Transverse colon (tissue), 4 donors: ENCODE measurements at places on chromosomes 12 and 14. TPM values are rescaled to one million over a fixed set of nuclear protein-coding genes. Genes with fewer than 3 reads are reported as not detected.
A peak's percentile ranks its signal among the peaks of the same experiment; 100 is the strongest.

DNA sequence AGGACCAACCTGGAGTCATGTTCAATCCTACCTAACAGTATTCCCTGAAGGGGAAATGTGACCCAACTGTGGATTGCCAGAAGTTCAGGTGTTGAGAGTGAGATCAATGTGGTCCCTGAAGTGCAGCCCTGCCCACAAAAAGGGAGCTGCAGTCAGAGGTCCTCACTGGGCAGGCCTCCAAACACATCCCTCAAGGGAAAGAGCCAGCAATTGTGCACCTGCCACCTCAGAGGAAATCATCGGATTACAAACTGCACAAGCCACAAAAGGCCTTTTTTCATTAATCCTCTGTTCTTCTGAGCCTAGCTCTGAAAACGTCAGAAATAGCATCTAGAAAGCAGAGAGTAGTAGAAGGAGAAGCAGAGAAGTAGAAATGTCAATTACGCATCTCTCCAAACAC is 10.8 kb upstream of the MDM1 start:
- no peak for DNase-seq

GRCh38 chr14:76955575-76956315 is 72.8 kb downstream of the IRF2BPL start:
- no peak for DNase-seq

GRCh38 chr14:76484355-76484754 is 108.4 kb downstream of the ESRRB start:
- DNase-seq = no peak

- DNase-seq = no peak
Observed at GRCh38 chr12:105805730-105806399, 332.9 kb downstream of the NUAK1 start.

GRCh38 chr12:93729934-93730333 is 52.8 kb downstream of the CRADD start:
- DNase-seq = no peak

- no peak for DNase-seq
Observed at GRCh38 chr12:70265132-70265531, 21.9 kb downstream of the CNOT2 start.

DNA sequence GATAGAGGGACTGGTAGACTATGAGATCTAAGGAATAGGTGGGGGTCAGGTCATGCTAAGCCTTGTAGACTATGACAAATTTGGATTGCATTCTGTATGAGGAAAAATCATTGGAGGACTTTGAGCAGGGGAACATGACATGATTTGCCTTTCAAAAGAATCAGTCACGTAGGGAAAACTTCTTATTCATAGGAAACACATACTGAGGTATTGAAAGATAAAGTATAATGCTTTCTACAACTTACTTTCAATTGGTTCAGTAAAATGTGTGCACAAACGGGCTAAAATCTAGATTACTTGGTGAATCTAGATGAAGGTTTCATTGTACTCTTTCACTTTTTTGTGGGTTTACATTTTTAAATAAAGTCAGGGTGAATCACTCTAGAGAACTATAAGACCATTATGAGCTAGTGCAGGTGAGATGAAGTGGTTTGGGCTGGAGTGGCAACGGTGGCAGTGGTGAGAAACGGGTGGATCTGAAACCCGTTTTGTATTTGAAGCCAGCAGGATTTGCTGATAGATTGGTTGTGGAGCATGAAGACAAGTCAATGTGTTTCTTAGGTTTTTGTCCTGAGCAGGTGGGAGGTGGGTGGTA is 6.7 kb downstream of the BBS10 start:
- DNase-seq = no peak

- peak; percentile 21 for DNase-seq
Observed at GRCh38 chr14:59897757-59898383, 22.1 kb upstream of the LRRC9 start.

DNA sequence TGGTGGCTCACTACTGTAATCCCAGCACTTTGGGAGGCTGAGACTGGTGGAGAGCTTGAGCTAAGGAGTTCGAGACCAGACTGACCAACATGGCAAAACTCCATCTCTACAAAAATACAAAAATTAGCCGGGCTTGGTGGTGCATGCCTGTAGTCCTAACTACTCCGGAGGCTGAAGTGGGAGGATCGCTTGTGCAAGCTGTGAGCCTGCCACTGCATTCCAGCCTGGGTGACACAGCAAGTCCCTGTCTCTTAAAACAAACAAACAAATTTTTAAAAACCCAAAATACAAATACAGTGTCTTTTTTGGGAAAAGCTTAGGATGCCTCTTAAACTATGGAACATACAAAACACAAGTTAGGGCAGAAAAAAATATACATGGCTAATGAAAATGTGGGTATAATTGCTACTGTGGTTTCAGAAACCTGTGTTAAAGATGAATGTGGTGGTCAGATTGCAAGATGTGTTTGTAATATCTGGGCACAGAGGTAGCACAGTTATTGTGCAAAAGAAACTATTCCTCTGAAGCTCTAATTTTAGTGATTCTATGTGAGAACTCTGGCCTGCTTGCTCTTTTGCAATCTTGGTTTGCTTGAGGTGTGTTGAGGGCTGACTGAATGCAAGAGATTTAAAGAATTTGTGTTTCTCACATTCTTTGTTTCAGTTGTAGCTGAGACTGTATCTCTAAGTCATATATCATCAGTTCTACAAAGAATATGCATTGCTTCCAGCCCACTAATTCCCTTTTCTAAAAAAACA is 3.9 kb upstream of the HSPA2 start:
- no peak for DNase-seq

- peak; percentile 68 for DNase-seq
Observed at GRCh38 chr12:89384050-89384758, 31.9 kb upstream of the DUSP6 start.

GRCh38 chr14:105050551-105050897 is 14.7 kb downstream of the GPR132 start:
- DNase-seq = peak; percentile 79

- DNase-seq = peak; percentile 91
Observed at GRCh38 chr12:88035271-88035906, 6.2 kb upstream of the C12orf50 start.

DNA sequence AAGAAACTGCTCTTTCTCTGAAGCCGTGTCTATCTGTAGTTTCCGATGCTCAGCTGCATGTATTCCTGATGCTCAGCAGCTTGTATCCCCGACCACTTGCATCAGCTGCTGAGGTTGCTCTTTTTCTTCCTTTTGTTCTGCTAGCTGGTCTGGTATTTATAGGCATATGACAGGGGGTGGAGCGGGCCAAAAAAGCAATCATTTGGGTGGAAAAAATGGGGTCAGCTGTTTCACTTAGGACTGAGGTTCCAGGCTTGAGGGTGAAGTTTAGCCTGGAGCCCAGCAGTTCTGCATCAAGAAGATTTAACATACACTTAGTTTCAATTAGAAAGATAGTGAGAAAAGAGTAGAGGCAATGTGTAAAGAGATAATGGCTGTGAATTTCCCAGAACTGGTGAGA is 23.6 kb upstream of the AMN1 start:
- DNase-seq = no peak

- DNase-seq = peak; percentile 23
Observed at GRCh38 chr14:68285421-68286179, 466.0 kb downstream of the RAD51B start.

DNA sequence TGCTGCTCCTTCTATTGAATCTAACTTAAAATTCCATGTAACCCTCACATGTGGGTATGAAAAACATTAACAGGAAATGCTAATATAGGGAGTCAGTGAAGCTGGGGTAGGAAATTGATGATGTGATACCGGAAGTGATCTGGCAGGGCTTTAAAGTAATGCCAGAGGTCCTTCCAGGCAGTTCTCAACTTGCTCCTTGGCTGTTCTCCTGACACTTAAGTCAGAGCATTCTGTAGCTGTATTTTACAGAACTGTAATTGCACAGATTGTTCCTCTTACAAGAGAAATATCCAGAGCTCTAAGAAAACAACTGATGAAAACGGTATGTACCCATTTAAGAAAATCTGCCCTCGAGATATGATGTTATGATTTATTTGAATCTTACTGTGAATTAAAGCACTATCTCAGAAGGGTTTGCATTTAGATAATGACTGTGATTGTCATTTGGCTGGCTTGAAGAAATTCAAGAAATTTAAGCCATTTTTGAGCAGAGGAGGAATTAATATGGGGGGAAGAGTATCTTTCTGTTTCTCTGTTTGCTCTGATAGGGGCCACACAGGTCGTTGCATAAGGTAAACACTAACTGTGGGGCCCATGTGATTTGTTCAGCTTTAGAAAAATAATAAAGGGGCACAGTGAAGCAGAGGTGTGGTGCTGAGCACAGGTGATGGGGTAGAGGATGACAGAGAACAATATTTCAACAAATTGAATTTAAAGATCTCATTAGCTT is 88.4 kb downstream of the BBS10 start:
- no peak for DNase-seq

DNA sequence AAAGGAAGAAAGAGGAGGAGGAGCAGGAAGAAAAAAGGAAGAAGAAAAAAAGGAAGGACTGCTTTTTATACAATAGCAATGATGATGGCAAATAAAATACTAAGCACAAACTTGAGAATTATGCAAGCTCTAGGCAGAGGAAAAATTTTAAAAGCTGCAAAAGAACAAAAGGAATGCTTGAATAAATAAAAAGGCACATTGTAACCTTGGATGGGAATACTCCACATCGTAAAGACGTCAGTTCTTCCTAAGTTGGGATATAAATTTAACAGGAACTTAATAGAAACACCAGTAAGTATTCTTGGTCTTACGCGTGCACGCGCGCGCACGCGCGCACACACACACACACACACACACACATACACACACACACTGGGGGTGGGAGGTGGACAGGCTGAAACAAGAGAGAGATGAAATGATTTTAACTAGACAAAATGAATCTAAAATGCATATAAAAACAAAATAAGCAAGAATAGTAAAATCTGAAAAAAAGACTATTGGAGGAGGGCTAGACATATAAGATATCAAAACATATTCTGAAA is 43.0 kb downstream of the SERPINA3 start:
- no peak for DNase-seq

GRCh38 chr12:21523148-21523547 is 2.9 kb upstream of the SPX start:
- no peak for DNase-seq

- no peak for DNase-seq
Observed at GRCh38 chr14:101097109-101097793, 193.7 kb upstream of the RTL1 start.

GRCh38 chr14:72516936-72517700 is 376.8 kb downstream of the DPF3 start:
- peak; percentile 69 for DNase-seq

The CD4 gene
- total RNA-seq = 7.9 TPM

The METTL3 gene
- 41.9 TPM for total RNA-seq

The FSCB gene
- total RNA-seq = not detected

The FOXN4 gene
- not detected for total RNA-seq

The GPR137C gene
- total RNA-seq = 0.40 TPM

The TRPV4 gene
- total RNA-seq = not detected

The LRRC10 gene
- total RNA-seq = not detected

The NOS1 gene
- total RNA-seq = 1.6 TPM
